ENCODE measurements at places on chromosomes 3 and 15.
A peak's percentile ranks its signal among the peaks of the same experiment; 100 is the strongest.

DNA sequence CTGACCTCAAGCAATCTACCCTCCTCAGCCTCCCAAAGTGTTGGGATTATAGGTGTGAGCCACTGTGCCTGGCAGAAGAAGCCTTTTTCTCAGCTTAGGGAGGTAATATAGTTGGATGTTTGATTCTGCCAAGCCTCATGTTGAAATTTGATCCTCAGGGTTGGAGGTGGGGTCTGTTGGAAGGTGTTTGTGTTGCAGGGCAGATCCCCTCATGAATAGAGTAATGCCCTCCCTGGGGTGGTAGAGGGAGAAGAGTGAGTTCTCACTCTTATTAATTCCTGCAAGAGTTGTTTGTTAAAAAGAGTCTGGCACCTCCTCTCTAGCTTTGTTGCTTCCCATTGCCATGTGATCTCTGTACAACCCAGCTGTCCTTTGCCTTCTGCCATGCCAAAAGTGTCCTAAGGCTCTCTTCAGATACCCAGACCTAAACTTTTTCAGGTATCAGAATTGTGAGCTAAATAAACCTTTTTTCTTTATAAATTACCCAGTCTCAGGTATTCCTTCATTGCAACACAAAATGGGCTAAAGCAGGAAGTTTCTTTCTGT lies 16.4 kb downstream of the NECTIN3 start:
- no peak for DNase-seq

GRCh38 chr15:25789616-25789999 lies 73.5 kb downstream of the ATP10A start:
- DNase-seq: no peak

DNA sequence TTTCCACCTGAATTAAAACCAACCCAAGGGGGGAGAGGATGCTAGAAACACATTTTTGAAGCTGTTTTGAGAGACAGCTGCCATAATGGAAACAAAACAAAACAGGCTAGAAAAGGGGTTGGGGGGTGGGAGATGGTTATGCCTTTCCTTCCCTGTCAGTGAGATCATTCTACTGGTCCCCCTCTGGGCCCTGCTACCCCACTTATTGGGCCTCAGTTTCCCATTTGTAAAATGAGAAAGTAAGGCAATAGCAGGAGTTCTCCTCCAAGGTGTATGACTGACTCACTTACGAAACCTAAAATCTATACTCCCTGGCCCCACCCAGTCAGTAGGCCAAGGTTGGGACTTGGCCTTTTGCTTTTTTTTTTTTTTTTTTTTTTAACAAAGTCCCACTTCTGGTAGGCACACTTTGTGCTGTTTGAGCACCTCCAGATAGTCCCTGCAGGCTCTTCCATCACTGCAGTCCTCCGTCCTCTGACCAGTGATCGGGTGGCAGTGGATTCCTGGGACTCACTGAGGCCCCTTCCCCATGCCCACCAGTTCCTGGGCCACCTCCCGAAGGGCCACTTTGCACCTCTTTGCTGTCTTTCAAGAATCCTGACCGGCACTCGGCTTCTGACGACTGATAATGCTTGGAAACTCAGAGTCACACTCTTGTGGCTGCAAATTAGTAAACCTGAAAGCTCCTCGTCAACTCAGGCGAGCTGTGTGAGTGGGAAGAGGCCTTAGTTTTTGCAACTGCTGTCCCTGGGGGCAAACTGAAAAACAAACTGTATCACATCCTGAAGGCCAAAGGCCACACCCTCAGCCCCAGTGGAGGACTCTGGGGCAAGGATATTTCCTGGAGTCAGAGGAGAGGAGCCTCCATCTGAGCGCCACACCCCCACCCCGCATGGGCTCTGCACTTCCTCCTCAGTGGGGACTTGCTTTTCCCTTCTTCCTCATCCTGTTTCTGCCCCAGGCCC lies 6.7 kb upstream of the PSTPIP1 start:
- DNase-seq: peak; percentile 22

GRCh38 chr3:128590948-128591347 lies 59.7 kb downstream of the RPN1 start:
- no peak for DNase-seq

DNA sequence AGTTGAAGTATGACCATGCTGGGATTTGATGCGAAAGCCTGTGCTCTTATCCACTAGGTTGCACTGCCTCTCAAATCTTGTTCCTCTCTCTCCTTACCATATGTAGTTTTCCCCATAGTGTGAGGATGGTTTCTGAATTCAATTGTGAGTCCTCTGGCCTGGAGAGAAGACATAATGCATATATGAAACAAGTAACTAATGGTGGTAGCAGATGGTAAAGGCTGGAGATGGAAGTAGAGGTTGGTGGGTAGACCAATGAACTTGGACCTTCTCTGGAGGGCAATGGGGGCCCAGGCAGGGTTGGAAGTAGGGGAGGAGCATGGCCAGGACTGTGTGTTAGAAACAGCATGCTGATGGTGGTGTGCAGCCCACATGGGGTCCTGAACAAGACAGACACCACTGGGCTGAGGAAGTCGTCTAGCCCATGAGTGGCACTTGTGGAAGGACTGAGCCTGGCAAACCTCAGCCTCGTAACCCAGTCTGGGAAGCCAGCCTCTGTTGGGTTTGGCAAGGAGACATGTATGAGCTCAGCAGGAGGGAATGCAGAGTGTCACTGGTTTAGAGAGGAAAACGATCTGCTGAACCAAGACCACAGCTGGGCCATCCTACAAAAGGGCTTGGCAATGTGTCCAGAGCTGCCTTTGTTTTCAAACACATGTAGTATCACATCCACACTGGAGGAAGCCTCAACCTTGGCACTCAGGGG lies 18.5 kb upstream of the LMCD1 start:
- DNase-seq: no peak

DNA sequence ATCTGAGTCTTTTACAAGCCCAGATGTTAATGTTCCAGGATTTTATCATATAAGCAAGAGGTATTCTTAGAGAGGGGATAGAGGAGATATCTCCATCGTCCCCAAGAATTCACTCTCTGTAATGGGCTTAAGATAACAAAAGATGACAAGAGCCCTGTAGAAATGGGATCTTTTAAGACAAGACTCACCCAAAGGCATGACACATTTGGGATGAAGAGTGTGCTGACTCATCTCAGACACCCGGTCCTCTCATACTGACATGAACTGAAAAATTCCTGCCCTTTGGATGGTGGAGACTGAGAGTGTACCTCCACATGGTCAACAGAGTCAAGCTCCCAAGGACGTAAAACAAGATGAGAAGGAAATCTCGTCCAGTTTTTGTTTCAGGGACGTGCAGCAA lies 11.0 kb downstream of the LEKR1 start:
- DNase-seq: no peak

GRCh38 chr3:135246027-135246426 lies 451.0 kb downstream of the EPHB1 start:
- DNase-seq: no peak

- no peak for DNase-seq
Observed at GRCh38 chr3:41532976-41533375, 333.7 kb downstream of the CTNNB1 start.

GRCh38 chr3:151002003-151002981 lies 29.8 kb upstream of the CLRN1 start:
- DNase-seq: no peak

- no peak for DNase-seq
Observed at GRCh38 chr3:115347737-115348136, 200.6 kb upstream of the ZBTB20 start.

DNA sequence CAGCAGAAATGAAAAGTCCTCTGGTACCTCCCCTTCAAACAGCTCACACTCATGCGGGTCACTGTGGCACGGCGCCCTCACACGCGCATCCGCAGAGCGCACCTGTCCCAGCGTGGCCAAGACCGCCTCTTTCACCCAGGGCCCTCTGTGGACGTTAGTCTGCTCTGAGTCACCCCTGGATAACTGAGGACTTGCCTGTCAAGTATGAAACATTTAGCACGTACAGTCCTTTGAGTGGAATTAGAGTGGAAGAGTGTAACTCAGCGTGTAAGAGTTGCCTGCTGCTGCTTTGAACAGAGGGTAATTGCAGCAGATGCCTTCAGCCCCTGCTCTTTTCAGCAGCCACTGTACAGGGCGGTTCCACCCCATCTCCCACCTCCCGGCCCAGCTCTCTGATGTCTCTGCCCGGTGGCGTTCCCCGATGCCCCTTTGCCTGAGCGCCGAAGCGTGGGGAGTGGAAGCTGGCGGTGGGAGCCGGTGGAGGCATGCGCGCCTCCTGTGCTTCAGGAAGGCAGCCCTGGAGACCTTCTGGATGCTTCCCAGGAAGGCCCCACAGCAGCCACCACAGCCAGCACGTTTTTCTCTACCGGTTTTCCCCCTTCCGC lies 23.0 kb downstream of the CPN2 start:
- DNase-seq: no peak

- no peak for DNase-seq
Observed at GRCh38 chr15:75203017-75203907, 1.6 kb downstream of the C15orf39 start.

DNA sequence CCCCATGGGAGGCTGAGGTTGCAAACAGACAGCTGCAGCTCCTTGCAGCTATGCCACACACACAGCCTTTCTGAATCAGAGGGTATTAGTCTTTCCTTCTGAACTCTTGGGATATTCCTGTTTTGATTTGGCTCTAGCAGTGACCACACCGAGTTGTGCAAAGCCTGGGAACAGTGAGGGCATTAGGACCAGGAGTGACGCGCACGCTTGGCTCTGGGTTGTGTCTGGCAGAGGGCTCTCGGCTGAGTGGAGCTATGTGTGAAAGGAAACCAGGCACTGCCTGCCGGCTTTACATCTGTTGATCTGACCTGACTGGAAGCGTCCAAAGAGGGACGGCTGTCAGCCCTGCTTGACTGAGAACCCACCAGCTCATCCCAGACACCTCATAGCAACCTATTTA lies at the start of gene GALNT15:
GALNT15 (plus strand) TSS at position 292 of the 400 bp plus-strand sequence. CDS start 472 bp downstream, outside the sequence.
- no peak for DNase-seq

- DNase-seq: no peak
Observed at GRCh38 chr3:146953511-146953981, 348.4 kb upstream of the PLSCR5 start.

GRCh38 chr3:44099566-44100297 lies 142.0 kb upstream of the TOPAZ1 start:
- DNase-seq: no peak

DNA sequence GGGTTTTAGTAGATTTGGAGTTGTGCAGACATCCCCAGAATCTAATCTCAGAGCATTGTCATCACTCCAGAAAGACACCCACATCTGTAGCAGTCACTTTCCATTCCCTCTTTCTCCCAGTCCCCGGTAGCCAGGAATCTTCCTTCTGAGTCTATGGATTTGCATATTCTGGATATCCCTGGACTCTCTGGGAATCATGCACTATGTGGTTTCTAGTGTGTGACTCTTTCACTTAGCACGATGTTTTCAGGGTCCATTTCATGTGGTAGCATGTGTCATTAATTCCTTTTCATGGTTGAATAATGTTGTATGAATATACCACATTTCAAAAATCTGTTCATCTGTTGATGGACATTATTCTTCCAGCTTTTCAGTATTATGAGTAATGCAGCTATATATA lies 29.3 kb downstream of the FBLN2 start:
- DNase-seq: no peak

- DNase-seq: peak; percentile 62
Observed at GRCh38 chr15:82197733-82198594, 64.6 kb downstream of the EFL1 start.

GRCh38 chr15:58307313-58307961 lies 124.4 kb upstream of the LIPC start:
- no peak for DNase-seq

- DNase-seq: no peak
Observed at GRCh38 chr15:65901336-65901735, 32.0 kb downstream of the RAB11A start.

DNA sequence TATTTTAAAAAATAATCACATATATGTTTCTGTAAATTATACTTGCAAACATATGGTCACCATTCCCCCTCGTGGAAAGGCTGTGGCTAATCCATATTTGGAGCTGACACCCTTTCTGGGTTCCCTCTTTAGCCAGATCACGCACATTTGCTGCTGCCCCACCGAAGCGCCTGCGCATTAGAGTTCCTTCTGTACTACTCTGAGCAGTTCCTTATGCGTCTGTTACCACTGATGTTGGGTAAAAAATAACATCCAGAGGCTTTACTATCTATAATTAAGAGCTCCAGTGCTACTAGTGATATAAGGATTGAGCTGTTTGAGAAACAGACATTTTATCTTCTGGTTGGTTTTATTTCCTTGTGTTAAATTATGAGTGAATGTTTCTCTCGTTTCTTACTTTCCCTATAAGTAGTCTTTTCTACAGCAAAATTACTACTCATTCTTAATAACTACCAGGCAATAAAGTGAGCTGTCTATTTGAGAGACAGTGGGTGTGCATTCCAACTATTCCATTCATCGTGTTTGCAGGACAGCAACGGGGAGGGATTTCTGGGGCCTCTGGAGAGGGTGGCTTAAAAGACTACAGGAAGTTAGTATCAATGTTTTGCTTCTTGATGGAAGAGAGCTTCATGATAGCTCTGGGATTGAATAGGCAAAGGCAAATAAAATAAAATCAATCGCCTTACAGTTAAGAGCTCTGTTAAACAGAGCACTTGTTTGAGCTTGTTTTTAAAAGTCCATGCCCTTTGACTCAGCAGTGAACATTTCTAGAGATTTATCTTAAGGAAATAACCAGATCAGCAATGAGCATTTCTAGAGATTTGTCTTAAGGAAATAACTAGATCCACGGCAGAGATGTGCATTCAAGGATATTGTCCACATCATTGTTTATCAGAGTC lies 245.2 kb downstream of the CD47 start:
- DNase-seq: no peak

- DNase-seq: peak; percentile 25
Observed at GRCh38 chr3:69058180-69058946, 6.2 kb upstream of the TMF1 start.

GRCh38 chr3:53273146-53273670 lies 17.4 kb upstream of the TKT start:
- DNase-seq: no peak

- no peak for DNase-seq
Observed at GRCh38 chr15:84924077-84924731, 39.7 kb downstream of the SLC28A1 start.

DNA sequence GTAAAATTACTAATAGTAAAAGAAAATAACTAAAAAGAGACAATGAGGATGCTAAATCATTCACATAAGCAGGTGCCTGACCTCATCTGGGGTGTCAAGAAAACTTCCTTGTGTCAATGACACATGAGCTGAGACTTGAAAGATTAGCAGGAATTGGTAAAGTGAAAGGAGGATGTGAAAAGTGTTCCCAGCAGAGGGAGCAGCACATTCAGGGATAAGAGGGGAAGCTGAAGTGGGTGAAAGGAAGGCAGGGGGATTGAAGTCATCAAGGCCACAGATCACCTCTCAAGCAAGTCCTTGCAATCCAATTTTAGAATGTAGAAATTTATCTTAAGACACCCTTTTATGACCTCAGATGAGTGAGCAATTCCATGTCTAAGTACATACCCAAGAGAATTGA lies 60.2 kb upstream of the ACP3 start:
- no peak for DNase-seq

DNA sequence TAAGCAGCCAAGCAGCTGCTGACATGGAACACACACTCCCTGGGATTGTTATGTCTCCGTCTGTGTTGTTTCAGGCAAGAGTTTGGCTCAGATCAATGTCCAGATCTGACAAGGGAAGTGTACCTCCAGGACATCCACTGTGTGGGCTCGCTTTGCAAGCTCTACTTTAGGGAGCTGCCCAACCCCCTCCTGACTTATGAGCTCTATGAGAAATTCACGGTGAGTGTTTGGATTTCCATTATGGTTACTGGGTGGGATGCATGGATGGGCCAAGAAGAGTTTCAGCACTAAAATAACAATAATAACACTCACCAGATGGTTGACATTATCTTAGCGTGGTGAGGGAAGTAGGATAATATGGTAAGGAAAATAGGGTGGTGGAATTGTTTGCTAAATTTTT lies 74.1 kb downstream of the ARHGAP31 start:
- DNase-seq: no peak
